ENCODE measurements at places on chromosomes 2 and 18.

DNA sequence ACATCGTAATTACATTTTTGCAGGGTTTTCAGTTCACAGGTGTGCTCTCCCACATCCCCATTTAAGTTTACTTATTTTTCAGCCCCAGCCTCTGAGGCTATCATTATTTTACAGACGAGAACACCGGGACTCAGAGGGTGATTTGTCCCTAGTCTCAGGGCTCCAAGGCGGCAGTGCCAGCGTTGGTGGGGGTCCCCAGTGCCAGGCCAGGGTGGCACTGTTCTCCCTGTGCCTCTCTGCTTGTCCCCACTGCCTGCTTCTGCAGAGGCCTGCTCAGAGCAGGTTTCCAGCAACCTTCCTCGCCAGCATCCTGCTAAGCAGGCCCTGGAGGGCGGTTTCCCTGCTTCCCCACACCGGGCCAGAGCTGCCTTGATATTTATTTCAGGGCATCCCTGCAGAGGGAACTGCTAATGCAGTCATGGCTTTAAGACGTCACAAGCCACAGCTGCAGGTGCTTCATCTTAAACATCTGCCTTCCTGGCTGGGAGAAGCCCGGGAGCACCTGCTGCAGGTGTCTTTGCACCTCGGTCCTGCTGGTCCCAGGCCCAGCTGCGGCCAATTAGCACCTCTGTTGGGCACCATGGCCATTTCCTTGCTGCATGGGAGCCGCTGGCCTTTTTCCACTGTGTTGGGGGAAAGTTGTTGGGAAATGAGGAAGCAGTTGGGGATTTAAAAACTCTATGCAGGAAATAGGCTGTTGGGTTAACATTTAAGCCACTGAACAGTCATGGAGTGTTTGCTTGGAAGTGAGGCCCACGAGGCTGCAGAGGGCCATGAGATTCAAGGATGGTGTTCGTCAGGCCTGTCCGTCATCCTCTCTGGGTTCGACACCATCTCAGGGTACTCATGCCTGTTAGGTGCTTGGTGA is 22.8 kb downstream of the HPCAL1 start:
- DNase-seq: no peak

- no peak for DNase-seq
Observed at GRCh38 chr2:42156721-42157120, 12.4 kb upstream of the EML4 start.

- DNase-seq: no peak
Observed at GRCh38 chr2:99998651-99999320, 143.6 kb downstream of the AFF3 start.

GRCh38 chr2:234611209-234611608 is 114.3 kb upstream of the ARL4C start:
- DNase-seq: no peak

DNA sequence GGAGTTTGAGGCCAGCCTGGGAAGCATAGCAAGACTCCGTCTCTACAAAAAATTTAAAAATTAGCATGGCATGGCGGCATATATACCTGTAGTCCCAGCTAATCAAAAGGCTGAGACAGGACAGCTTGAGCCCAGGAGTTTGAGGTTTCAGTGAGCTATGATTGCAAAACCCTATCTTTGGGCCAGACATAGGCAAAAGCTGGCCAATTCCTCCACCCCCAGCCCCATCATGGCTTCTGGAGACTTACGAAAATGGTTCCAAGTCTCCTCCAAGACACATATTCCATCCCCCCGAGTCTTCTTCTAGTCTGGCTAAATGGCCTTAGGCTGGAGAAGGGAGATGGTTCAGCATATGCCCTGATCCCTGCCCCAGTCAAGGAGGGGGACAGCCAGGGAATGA is 172.8 kb upstream of the HAAO start:
- DNase-seq: no peak

DNA sequence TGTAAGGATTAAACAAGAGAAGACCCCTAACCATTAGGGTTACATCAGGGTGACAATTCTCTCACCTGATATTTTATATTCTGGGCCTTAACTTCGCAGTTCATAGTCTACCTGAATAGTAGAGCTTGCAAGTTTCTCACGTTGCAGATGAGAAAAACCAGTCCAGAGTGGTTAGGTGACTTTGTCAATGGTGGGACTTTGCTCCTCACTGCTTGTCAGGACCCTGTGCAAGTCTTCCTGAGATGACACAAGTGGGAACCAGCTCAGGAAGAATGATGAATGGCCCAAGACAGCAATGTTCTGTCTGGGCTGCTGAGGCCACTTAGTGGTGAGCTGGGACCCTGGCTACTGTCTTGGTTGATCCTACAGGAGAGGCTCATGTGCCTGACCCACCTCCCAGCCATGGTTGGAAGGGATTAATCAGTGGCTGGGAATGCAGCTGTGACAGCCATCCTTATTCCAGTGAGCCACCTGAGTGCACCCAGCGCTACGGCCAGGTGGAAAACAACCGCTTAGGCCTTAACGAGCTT is 16.9 kb downstream of the LGALSL start:
- DNase-seq: no peak

GRCh38 chr2:199590321-199591203 is 132.8 kb upstream of the SATB2 start:
- DNase-seq: no peak

DNA sequence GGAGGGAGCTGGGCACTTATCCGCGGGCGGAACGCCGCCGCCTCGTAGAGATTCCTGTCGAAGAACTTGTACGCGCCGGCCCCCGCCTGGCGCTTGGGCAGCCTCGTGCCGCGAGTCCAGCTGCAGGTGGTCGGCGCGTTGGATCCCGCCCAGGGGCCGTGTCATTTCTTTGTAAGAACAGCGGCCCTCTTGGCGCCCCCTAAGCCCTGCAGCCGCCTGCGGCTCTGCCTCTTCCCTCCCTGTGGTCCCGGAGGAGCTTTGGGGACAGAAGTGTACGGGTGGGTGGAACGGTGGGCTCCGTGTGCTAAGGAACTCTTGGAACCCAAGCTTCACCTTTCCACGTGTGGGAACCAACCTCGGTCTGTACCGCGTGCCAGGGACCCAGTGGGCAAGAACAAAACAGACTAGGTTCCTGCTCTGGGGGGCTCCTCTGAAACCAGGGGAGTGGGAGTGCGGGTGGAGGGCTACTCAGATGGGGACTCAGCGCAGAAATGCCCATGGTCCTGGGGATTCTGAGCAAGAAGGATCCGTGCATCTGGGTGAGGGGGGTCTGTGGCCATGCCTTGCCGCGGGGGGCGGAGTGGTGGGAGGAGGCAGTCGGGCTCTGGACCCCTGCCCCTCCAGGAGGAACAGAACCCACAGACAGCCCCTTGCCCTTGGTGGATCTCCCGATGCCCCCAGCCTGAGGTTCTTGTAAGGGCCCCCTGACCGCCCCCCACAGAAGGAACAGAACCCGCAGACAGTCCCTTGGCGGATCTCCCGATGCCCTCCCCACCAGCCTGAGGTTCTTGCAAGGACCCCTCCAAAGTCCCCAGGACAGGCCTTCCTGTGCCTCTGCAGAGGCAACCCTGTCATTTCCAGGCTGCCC is 1.5 kb downstream of the GPC1 start:
- no peak for DNase-seq

- no peak for DNase-seq
Observed at GRCh38 chr2:36173760-36174404, 181.7 kb upstream of the CRIM1 start.

- no peak for DNase-seq
Observed at GRCh38 chr2:63425606-63426005, 162.7 kb downstream of the WDPCP start.

DNA sequence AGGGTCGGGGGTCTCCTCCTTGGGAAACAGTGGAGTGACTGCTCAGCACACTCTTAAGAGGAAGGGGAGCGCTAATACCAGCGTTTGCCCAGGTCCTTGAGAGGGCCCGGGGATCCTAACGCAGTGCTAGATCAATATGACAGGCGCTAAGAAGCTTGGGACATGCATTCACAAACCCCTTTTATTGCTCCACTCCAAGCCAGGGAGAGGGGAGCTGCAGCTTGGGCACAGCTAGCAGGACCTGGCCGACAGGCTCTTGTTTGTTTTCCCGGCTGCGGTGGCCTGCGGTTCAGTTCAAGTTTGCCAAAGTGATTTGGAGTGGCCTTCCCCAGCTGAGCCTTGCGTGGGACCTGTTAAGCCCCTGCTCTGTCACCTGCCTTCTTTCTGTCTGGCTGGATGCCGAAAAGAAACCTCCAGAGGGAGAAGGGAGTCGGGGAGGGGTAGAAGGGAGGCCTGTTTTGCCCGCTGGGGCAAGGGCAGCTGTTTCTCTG is 152.1 kb downstream of the GLI2 start:
- DNase-seq: no peak

DNA sequence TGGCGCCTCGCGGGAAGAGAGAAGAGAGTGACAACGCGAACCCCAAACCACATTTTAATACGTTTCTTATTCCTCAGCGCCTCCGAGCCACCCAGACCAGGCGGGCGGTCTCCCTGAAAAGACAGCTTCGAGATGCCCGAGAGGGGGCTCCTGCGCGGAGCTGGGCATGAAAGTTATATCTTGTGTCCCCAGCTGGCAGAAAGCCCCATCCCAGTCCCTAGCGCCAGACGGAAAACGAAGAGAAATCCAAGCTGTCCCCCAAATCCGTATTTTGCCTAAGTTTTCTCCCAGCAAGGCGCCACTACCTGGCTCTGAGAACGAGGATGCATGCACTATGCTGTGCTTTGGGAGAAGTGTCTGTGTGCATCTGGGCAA is 797 bp downstream of the NXPH2 start:
- no peak for DNase-seq

GRCh38 chr18:45102863-45103262 is 422.2 kb downstream of the SETBP1 start:
- DNase-seq: peak; percentile 20

DNA sequence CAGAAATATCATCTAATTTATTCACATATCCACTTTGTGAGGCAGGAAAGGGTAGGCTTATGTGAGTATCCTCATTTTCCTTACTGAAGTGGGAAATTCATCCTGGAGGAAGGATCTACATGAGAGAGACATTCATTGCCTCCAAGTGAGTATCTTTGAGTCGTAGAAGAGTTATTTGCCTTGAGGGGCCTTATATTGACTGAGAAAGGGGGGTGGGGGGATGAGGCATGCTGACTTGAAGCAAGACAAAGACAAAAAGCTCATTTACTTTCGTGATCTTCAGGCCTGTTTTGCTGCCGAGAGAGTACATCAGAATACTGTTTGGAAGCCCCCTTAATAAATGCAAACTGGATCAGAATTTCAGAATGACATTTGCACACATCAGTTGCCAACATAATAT is 17.6 kb upstream of the NEDD4L start:
- DNase-seq: no peak

- DNase-seq: no peak
Observed at GRCh38 chr2:86372133-86372532, 34.7 kb upstream of the REEP1 start.

DNA sequence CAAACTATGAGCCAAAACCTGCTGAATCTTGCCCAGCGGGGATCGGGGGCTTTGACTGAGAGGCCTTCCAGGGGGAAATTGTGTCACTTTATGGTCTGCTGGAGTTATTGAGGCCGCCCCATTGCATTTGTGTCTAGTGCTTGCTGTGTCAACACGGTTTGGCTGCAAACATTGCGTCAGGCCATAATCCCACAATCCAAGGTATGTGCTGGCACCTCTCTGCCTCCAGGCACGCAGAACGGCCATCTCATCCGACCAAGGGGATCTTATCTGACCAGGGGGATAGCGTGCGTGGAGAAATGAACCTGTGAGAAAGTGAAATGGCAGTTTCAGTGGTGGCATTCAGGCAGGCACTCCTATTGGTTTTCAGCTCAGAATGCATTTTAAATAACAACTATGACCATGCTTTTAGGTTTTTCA is 18.1 kb upstream of the LYPD6B start:
- DNase-seq: no peak

DNA sequence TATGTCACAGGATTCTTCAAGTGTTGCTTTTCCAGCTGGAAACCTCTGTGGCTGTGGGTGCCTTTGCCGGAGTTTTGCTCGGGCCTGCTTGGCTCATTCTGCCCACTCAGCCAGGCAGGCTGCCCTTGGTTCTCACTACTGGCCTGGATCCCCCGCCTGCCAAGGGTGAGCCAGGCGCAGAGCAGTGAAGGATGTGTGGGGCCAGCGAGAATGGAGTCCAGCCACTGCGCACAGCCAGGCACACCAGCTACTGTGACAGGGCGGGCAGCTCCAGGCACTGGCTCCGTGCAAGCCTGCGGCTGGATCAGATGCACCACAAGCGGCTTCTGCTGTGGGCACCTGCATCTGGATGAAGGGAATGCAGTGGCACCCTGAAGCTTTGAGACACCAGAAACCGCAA is 257.1 kb downstream of the RPRM start:
- DNase-seq: no peak

DNA sequence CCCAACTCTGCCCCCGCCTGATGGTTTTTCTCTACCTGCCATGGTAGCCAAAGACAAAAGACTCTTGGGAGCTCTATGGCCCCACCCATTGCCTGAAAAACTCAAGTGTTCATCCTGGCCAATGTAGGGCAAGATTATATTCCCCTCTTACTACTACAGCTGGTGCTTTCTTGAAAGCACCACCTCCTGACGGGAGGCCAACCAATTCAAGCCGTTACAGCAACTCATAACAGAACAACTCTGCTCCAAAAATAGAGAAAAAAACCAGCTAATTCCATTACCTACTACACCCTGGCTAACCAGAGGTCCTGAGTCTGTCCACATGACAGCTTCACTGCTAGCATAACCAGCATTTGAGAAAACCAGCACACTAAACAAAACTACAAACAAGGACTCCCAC is 127.5 kb upstream of the GAREM1 start:
- DNase-seq: no peak

GRCh38 chr2:206116278-206116677 is 30.3 kb upstream of the INO80D start:
- no peak for DNase-seq

DNA sequence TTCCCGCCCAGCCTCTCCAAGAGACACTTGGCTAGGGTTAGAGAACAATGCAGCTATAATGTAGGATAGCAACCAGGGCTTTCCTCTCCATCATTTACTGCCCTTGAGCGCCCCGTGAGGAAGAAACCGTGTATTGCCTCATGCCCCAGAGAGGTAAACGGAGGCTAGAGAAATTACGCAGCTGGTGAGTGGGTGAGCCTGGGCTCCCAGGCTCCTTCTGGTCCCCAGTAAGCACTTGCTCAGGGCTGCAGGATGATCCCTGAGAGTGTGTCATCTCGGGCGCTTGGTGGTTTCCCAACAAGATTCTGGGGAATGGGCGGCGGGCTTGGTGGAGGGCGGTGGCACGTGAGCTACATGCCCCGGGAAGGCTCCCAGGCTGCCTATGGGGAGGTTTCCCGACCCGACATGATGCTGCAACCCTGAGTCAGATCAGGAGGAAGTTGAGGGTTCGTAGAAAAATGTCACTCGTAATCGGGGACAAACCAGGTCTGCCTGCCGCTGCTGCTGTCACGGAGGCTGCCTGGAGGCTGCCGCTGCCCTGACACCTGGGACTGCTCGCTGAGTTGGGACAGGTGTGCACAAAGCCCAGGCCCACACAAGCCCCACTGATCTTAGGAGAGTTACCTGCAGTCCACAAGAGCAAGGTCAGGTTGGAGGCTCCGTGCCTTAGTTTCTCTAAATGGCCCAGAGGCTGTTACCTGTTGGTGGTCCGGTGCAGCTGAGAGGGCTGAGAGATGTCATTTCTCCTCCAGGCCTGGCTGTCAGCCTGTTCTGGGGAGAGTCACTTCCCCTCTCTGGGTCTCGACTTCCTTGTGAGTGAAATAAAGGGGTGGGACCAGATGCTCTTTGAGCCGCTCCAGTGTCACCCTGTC is at the start of gene GPR55:
Gene GPR55 (minus strand): TSS at position 773 of the 872 bp plus-strand sequence. CDS start 14,280 bp downstream, outside the sequence.
- DNase-seq: peak; percentile 98
